ENCODE measurements at places on chromosomes 3 and 15.

DNA sequence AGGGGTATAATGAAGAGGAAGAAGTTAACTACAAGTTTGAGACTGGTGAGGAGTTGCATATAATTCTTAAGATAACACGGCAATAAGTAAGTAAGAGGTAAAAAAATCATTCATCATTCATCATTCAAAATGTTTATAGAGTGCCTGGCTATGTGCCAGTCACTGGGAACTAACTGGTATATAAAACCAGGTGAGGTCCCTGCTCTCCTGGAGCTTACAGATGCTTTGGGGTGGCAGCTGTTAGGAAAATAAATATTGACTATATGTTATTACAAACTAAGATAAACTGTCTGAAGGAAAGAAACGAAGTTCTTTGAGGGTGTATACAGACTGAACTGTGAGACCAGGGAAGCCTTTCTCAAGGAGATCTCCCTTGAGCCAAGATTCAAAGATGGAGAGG, 2.9 kb downstream of the CASR start:
- H3K27ac ChIP-seq: no peak overlapping the region
- DNase-seq: no peak
- no peaks in the 10 kb centered on the region for H3K36me3 ChIP-seq
- peaks cover 5% of the 10 kb centered on the region for H3K4me1 ChIP-seq
- no peak overlapping the region for H3K4me3 ChIP-seq

DNA sequence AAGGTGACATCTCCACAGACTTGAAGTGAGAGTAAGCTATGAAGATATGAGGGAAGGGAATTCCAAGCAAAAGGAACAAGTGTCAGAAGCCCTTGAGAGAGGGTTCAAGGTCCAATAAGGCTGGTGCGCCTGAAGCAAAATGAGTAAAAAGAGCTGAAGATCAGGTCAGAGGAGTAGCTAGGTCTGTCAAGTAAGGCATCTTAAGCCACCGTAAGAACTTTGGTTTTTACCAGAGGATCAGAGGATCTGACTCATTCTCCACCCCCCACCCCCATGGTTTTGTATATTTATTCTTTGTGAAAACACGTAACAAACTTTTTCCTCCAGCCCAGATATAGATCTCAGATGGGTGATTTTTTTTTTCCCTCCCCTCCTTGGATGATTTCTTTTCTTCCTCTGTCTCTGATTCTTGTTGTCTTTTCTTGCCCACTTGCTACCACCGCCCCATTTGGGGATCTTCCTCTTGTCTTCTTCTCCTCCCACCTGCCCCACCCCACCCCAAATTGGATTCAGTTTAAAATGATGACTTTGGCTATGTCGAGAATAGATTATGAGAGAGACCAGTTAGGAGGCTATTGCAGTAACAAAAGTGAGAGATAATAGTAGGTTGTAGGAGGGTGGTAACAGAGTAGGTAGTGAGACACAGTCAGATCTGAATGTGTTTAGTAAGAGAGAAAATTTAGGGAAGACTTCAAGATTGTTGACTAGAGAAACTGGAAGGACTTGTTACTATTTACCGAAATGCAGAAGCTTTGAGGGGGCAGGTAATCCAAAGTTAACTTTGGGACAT, 6.1 kb downstream of the TRMT10C start:
- H3K27me3 ChIP-seq: no peaks in the 10 kb centered on the region
- peaks cover 36% of the 10 kb centered on the region for H3K36me3 ChIP-seq
- H3K27ac ChIP-seq: no peak overlapping the region

GRCh38 chr3:146050691-146051090, 110.3 kb downstream of the PLOD2 start:
- H3K27ac ChIP-seq: no peak overlapping the region
- H3K4me3 ChIP-seq: no peak overlapping the region
- H3K36me3 ChIP-seq: no peaks in the 10 kb centered on the region
- no peak for DNase-seq

DNA sequence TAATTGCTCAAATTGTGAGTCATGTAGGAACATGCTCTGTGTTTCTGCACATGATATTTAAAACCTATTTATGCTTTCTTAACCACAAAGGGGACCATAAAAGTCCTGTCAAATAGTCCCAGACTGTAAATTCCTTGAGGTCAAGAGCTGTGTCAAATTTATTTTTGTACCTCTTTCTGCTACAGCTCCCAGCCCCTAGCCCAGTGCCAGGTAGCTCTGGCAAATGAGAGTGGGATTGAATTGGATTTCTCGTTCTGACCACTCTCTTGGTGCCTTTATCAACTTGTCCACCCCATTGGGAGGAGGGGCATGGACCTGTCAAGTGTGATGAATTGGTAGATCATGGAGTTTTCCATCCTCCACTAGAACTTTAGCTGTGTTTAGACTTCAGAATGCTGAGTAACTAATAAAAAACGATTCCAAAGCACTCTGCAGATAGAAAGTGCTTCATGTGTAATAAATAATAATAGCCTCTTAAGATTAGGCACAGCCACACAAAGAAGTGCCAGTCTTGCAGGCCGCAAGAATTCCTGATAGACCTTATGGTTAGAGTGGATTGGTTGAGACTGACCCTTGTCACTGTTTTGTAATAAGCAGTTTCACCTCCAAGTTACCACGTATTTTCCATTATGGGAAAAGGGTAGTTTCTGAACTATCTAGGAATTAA, 120.4 kb downstream of the LPP start:
- no peak overlapping the region for H3K4me3 ChIP-seq
- DNase-seq: no peak
- H3K27me3 ChIP-seq: no peaks in the 10 kb centered on the region
- peaks cover 3% of the 10 kb centered on the region for H3K4me1 ChIP-seq

GRCh38 chr3:30643763-30644462, 37.5 kb downstream of the TGFBR2 start:
- H3K36me3 ChIP-seq: peaks cover 62% of the 10 kb centered on the region
- peak overlapping the region; percentile 93 for H3K27ac ChIP-seq
- peak overlapping the region; percentile 48 for H3K4me3 ChIP-seq

DNA sequence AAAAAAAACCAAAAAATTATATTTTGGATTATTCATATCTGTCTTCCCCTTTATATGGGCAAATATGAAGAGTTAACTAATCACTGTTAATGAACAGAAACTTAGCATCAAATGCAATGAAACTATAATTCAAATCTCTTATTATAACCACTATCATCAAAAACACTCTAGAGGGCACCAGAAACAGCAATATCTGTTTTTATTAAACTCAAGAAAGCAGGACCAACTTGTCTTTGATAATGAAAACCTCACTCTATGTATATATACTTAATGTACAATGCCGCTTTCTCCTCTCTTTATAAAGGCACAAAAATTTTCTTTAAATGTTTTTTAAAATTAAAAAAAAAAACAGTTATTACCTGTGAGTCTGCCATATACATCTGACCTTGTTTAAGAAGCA, 92.7 kb downstream of the UACA start:
- DNase-seq: no peak
- H3K27me3 ChIP-seq: peaks cover 19% of the 10 kb centered on the region
- peaks cover 28% of the 10 kb centered on the region for H3K4me1 ChIP-seq
- H3K27ac ChIP-seq: no peak overlapping the region
- H3K36me3 ChIP-seq: no peaks in the 10 kb centered on the region
- H3K4me3 ChIP-seq: no peak overlapping the region

DNA sequence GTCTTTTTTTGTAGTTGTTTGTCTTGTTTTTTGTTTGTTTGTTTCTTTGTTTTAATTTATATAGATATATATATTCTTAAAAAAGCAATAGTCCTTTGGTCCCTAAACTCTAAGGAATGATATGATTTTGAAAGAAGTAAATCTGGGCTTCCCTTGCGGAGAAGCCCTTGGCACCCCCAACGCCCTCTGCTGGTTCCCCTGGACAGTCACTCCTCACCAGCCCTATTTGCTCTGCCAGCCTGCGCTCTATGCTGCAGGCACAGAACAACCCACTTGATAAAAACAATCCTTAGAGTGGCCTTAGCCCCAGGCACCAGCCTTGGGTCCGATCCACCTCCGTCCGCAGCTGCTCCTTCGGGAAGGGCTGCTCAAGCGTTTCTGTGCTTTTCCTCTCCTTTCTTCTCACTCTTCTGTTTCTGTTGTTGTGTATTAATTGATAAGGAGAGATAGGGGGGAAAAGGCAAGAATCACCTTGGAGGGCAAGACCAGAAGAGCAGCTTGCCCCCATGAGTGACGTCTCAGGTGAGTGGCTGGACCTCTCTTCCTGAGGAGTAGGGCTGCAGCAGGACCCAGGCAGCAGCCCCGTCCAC, 13.7 kb upstream of the PARP6 start:
- DNase-seq: peak; percentile 61
- peaks cover 2% of the 10 kb centered on the region for H3K27me3 ChIP-seq
- H3K27ac ChIP-seq: no peak overlapping the region
- H3K36me3 ChIP-seq: no peaks in the 10 kb centered on the region

- H3K4me1 ChIP-seq: peaks cover 14% of the 10 kb centered on the region
- DNase-seq: no peak
- no peaks in the 10 kb centered on the region for H3K36me3 ChIP-seq
- H3K27me3 ChIP-seq: no peaks in the 10 kb centered on the region
Observed at GRCh38 chr3:111285694-111286093, 214.1 kb downstream of the NECTIN3 start.

DNA sequence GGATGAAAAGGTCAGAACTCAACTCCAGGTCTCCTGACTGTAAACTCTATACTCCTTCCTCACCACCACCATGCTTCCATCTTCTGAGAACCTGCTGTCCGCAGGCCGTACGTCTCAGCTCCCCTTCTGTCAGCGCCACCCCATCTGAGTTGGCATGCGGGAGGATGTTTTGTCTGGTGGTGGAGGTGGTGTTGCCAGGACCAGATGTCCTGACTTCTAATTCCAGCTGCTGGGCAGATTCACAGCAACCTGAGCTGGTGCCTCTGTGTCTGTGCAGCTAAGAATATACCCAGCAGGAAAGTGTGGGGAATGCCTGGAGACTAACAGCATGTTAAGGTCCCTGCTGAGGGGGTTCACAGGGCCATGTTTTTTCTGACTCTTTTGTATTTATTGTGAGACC, 23.2 kb downstream of the PLA1A start:
- DNase-seq: no peak
- peaks cover 46% of the 10 kb centered on the region for H3K27me3 ChIP-seq
- H3K4me1 ChIP-seq: no peaks in the 10 kb centered on the region
- H3K36me3 ChIP-seq: no peaks in the 10 kb centered on the region

GRCh38 chr15:64635499-64636495, 139.6 kb downstream of the RBPMS2 start:
- H3K36me3 ChIP-seq: peaks cover 45% of the 10 kb centered on the region
- no peaks in the 10 kb centered on the region for H3K27me3 ChIP-seq
- no peak for DNase-seq
- H3K4me3 ChIP-seq: no peak overlapping the region
- H3K27ac ChIP-seq: peak overlapping the region; percentile 5

DNA sequence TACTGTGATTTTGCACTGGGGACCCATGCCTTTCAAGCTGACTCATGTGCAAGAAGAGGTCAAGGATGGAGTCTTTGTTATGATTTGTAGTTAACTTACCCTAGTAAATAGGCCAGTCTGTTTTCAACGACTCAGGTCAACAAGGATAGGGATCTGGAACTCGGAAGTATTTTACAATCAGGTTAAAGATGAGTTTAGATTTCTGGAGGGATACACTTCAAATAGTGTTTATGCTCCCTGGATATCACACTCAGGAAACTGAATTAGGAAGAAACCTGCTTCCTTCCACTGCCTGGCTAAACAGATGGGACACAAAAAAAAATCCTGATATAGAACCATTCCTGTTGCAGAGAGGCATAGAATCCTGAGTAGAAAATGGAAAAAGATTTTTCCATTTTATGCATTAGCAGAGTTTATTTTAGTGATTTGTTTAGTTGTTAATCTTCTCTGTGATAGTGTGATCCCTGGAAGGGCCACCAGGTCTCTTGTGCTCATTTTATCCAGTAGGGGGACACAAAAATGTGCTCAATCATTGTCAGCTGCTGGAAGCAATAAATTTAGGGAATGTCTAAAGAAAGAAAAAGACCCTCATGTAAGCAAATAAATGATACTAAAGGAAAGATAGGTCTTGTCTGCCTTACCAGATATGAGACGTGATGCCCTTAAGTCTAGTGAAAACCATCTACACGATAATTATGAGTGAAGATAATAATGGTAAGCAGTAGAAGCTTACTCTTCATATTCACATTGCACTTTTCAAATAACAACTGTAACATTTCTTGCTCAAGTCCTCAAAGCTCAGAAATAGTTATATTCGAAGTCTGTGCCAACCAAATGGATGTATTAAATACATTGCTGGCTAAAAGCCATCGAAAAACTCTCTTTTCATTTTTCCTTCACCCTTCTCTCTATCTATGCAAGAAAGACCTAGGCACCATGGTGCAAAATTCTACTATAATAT, 452.1 kb upstream of the KCNMB2 start:
- H3K4me1 ChIP-seq: peaks cover 28% of the 10 kb centered on the region
- H3K27me3 ChIP-seq: no peaks in the 10 kb centered on the region
- no peaks in the 10 kb centered on the region for H3K36me3 ChIP-seq

DNA sequence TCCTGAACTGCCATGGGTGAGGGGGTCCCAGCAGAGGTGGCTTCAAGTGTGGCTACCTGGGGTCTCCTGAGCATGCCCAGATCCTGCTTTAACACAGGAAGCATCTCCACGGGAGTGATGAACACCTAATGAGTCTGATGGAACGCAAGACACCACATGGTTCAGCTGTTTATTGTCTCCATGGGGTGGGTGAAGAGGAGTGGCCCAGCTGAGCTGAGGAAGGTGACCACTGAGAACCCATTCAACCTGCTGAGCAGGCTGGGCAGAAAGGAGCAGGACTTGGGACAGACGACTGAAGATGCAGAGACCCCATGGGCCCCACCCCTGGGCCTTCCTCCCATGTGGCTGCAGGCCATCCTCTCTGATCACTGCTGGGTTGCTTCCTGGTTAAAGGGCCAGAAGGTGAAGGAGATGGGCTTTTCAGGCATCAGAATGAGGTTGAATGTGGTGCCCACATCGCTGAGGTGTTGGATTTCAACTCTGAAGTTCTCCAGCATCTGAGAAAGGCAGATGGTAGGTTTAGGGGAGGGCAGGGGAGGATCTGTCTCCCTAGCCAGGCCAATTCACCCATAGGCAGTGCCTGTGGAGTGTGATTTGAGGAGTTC, 29.7 kb downstream of the CYP11A1 start:
- no peaks in the 10 kb centered on the region for H3K4me1 ChIP-seq
- peaks cover 14% of the 10 kb centered on the region for H3K27me3 ChIP-seq
- H3K36me3 ChIP-seq: no peaks in the 10 kb centered on the region
- DNase-seq: no peak
- H3K27ac ChIP-seq: no peak overlapping the region

GRCh38 chr15:97545799-97546198, 414.7 kb upstream of the ARRDC4 start:
- no peaks in the 10 kb centered on the region for H3K36me3 ChIP-seq
- H3K4me1 ChIP-seq: no peaks in the 10 kb centered on the region
- DNase-seq: no peak
- H3K4me3 ChIP-seq: no peak overlapping the region
- no peak overlapping the region for H3K27ac ChIP-seq
